Epithelial cell of prostate (primary cell): ENCODE measurements at places on chromosomes 2 and 18.

GRCh38 chr2:168729455-168729854 is 73.0 kb upstream of the NOSTRIN start:
- DNase-seq = no peak

- peak; percentile 94 for DNase-seq
Observed at GRCh38 chr2:100365434-100365833, 43.1 kb upstream of the LONRF2 start.

DNA sequence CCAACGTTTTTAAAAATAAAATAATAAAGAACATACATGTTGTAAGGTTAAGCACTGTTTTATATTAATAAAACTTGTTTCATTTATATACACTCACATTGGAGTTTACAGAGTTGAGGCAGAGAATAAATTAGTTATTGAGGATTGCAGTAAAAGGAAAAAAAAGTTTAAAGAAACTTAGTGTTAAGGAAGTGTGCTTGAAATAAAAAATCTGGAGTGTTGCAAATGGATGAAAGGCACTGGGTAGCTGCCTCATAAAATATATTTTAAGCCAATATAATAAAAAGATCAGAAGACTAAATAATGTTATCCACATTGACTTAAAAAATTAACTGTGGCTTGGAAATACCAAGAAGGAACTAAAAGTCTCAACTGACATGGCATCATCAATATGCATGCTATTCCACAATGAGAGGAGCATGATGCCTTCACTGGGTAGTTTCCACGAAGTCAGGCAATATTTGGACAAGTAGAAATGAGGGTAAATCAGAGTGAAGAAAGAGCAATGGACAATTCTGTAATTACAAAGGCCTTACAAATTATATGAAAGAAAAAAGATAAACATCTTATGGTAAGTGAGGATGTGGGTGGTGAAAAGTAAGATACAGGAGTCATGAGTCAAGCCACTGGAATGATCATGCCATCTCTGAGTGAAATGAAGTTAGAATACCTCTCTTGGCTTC is 2.5 kb downstream of the GALNT3 start:
- DNase-seq = no peak

DNA sequence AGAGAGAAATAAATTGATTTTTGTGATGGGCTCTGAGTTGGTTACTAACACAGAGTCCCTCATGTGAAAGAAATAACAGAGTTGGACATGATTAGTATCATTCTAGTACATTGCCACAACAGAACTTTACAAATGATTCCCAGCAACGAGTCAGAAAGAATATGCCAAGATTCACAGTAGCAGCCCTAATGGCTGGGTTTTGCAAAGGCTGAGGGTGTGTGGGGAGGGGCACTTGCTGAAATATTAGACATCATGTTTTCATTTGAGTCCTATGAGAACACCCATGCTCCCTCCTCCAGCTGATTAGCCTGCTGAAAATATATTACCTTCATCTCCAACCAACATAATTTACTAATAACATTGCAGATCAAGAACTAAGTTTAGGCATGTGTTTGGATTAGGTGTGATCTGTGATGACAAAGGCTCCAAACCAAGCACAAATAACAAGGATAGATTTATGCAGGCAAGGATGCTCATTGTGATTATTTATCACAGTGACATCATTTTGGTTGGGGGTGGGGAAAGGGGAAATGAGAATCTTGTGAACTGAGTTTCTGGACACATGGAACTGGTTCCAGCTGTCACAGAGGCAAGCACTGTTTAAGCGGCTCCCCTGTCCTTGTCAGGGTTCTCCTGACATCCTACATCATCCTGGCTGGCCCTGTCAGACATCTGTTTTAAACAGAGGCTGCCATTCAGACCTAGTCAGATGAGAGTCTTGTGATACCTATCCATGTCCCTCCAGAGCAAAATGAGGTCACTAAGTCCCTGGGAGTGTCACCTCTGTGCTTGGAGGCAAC is 205.8 kb upstream of the NCKAP5 start:
- no peak for DNase-seq

GRCh38 chr18:51170664-51171063 is 26.8 kb downstream of the MEX3C start:
- no peak for DNase-seq

DNA sequence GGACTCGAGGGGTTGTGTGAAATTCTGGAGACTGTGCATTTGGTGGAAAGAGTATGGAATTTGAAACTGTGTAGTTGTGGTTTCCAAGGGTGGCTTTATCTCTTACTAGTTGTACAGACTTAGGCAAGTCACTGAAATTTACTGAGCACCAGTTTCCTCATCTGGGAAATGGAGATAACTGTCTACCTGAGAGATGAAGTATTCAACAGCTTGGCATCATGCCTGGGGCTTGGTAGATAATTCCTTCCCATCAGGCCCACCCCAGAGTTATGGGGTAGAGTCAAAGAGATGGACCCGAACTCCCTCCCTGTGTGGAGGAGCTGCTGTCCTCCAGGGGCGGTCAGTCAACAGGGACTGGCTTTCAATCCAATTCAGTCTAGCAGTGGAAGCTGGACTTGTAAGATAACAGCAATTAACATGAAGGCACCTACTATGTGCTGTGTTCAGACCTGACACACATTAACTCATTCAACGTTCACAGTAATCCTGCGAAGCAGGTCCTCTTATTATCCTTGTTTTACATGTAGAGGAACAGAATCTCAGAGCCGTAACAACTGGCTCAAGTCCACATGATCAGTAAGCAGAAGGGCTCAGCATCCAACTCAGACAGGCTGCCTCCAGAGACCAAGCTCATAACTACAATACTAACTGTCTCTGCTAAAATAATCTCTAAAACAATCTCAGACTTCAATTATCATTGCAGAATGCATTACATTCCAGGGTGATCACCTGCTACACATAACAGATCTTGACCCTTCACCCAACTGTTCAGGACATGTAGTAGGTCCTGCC is 432.1 kb downstream of the LPIN1 start:
- no peak for DNase-seq

- DNase-seq = no peak
Observed at GRCh38 chr2:29706171-29706720, 215.1 kb downstream of the ALK start.

GRCh38 chr18:9739516-9739915 is 31.4 kb downstream of the RAB31 start:
- no peak for DNase-seq
